CD8-positive, alpha-beta memory T cell (primary cell): ENCODE measurements at places on chromosomes 11 and 22.
A peak's percentile ranks its signal among the peaks of the same experiment; 100 is the strongest.

- no peak for DNase-seq
- peaks cover 48% of the 10 kb centered on the region for H3K4me1 ChIP-seq
- H3K4me3 ChIP-seq: peak overlapping the region; percentile 64
- no peaks in the 10 kb centered on the region for H3K36me3 ChIP-seq
- H3K27me3 ChIP-seq: no peaks in the 10 kb centered on the region
Observed at GRCh38 chr11:6390718-6391469, 620 bp downstream of the SMPD1 start.

DNA sequence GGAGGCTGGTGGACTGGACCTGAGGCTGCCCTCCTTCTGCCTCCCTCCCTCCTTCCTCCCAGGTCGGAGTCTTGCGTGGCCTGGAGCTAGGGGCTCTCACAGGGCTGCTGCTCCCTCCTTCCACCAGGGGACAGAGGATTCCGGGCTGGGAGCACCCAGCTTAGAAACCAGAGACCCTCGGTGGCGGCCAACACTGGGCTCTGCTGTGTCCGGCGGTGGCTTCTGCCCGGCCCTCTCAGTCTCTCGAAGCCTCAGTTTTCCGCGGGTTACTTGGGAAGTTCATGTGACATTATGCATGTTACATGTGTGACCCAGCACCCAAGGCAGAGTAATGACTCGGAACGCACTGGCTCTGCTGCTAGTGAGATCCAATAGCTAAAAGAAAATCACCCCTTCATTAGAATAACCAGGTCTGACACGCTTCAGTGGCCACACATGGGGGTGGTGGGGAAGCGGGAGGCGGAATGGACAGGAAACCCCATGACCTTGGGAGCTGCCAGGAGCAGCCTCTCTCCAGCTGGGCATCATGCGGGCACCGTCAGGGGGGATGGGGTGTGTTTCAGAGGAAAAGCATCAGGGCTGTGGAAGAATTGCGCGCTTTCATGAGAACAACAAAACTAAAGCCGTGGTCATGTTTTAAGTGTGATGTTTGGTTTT lies 5.9 kb upstream of the MRGPRG start:
- DNase-seq: no peak
- H3K27ac ChIP-seq: no peak overlapping the region
- no peaks in the 10 kb centered on the region for H3K36me3 ChIP-seq
- no peak overlapping the region for H3K4me3 ChIP-seq
- no peaks in the 10 kb centered on the region for H3K4me1 ChIP-seq
- H3K27me3 ChIP-seq: no peaks in the 10 kb centered on the region

- peaks cover 10% of the 10 kb centered on the region for H3K36me3 ChIP-seq
- no peak for DNase-seq
- no peaks in the 10 kb centered on the region for H3K4me1 ChIP-seq
- no peaks in the 10 kb centered on the region for H3K27me3 ChIP-seq
- no peak overlapping the region for H3K27ac ChIP-seq
Observed at GRCh38 chr22:38067761-38068360, 10.7 kb downstream of the PICK1 start.

DNA sequence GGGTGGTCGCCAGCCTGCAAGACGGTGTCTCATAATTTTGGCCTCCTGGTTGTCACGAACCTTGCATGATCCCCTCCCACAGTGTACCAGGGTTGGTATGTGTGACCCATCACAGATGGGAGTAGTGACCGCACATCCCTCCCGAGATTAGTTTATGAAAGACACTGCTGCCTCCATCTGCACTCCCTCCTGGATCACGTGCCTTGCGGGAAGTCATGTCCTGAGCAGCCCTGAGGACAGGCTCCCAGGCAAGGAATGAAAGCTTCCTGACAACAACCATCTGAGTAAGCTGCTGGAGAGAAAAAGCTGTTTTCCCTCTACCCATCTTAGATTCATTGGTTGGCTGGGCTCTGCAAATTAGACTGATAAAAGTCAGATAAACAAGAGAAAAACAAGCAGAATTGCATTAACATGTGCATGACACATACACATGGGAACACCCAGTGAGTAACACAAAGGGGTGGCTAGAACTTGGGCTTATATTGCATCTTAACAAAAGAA lies 14.4 kb upstream of the PAMR1 start:
- no peaks in the 10 kb centered on the region for H3K4me1 ChIP-seq
- no peak for DNase-seq
- H3K4me3 ChIP-seq: no peak overlapping the region
- H3K27me3 ChIP-seq: no peaks in the 10 kb centered on the region

DNA sequence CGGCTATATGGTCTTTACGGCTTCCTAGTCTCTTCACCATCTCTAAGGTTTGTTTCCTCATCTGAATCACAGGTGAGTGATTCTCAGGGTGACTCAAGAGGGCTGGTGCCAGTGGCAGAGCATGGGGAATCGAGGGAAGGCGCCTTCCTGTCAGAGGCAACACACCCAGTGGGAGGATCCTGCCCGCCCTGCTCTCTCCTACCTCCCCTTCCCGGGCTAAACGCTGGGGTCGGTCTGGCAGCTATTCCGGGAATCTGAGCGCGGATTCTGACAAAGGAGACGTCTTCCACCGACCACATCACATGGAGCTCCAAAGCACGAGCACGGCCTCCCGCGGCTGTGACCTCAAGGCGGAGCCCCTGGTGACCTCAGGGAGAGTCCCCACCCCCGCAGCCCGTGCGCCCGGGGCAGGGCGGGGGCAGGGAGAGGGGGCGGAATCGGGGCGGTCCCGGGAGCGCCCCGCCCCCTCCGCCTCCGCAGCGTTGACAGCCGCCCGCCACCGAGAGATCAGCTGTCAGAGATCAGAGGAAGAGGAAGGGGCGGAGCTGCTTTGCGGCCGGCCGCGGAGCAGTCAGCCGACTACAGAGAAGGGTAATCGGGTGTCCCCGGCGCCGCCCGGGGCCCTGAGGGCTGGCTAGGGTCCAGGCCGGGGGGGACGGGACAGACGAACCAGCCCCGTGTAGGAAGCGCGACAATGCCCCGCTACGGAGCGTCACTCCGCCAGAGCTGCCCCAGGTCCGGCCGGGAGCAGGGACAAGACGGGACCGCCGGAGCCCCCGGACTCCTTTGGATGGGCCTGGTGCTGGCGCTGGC lies at the start of gene SMPD1:
Gene SMPD1, plus strand, starts transcription at position 570 of the 813 bp plus-strand sequence. Its CDS starts 125 bp downstream, at position 695.
- DNase-seq: peak; percentile 93
- peak within 1 kb of the TSS; percentile 64 for H3K4me3 ChIP-seq
- H3K27ac ChIP-seq: peak within 1 kb of the TSS; percentile 71
- peaks cover 48% of the 10 kb centered on the region for H3K4me1 ChIP-seq

DNA sequence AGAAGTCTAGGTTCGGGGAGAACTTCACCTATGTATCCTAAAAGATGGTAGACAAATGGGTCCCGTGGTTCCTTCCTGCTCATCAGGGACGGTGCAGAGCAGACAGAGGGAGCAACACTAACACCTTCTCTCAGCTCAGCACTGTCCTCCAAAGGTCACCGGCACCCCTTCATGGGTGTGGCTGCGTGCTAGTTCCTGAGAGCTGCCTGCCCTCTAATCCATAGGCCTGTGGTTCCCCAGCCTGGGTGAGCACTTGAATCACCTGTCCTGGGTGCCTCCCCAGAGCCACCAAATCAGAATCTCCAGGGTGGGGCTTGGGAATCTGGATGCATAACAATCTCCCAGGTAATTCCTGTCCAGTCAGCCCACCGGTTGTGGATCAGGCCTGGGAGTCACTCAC lies 113.9 kb upstream of the TMEM45B start:
- H3K36me3 ChIP-seq: no peaks in the 10 kb centered on the region
- H3K4me1 ChIP-seq: no peaks in the 10 kb centered on the region
- no peak overlapping the region for H3K4me3 ChIP-seq
- no peak overlapping the region for H3K27ac ChIP-seq
- H3K27me3 ChIP-seq: no peaks in the 10 kb centered on the region

- H3K36me3 ChIP-seq: no peaks in the 10 kb centered on the region
- no peak overlapping the region for H3K27ac ChIP-seq
- peaks cover 3% of the 10 kb centered on the region for H3K27me3 ChIP-seq
- H3K4me3 ChIP-seq: no peak overlapping the region
Observed at GRCh38 chr11:19075636-19076035, 15.1 kb upstream of the MRGPRX2 start.

DNA sequence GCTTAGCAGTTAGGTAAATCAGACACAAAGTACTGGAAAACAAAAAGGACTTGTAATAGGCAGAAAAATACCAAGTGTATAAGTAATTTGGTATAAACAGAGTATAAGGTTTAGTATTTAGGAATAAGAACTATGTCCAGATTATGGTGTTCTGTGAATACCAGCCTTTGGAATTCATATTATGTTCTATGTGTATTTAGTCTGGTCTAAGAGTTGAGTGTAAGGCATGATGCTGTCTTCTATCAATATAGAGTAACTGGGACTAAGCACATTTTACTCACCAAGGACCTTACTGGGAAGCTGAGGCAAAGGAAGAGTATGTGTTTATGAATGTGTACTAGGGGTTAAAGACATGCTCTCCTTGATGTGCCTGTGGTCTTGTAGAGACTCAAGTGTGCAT lies 9.5 kb downstream of the SDHD start:
- no peak overlapping the region for H3K4me3 ChIP-seq
- no peaks in the 10 kb centered on the region for H3K4me1 ChIP-seq
- no peak for DNase-seq
- peaks cover 17% of the 10 kb centered on the region for H3K36me3 ChIP-seq

GRCh38 chr11:38498721-38499120 lies 1900.7 kb upstream of the RAG2 start:
- no peaks in the 10 kb centered on the region for H3K36me3 ChIP-seq
- H3K4me1 ChIP-seq: no peaks in the 10 kb centered on the region
- no peak overlapping the region for H3K27ac ChIP-seq
- DNase-seq: no peak
- H3K4me3 ChIP-seq: no peak overlapping the region
- H3K27me3 ChIP-seq: no peaks in the 10 kb centered on the region

GRCh38 chr11:35765211-35765610 lies 102.6 kb downstream of the TRIM44 start:
- no peak overlapping the region for H3K27ac ChIP-seq
- no peaks in the 10 kb centered on the region for H3K36me3 ChIP-seq
- H3K4me3 ChIP-seq: no peak overlapping the region
- no peaks in the 10 kb centered on the region for H3K27me3 ChIP-seq
- no peaks in the 10 kb centered on the region for H3K4me1 ChIP-seq
- DNase-seq: no peak

GRCh38 chr11:16326679-16327297 lies 29.6 kb downstream of the SOX6 start:
- H3K36me3 ChIP-seq: no peaks in the 10 kb centered on the region
- H3K4me3 ChIP-seq: no peak overlapping the region
- H3K4me1 ChIP-seq: no peaks in the 10 kb centered on the region
- no peaks in the 10 kb centered on the region for H3K27me3 ChIP-seq

DNA sequence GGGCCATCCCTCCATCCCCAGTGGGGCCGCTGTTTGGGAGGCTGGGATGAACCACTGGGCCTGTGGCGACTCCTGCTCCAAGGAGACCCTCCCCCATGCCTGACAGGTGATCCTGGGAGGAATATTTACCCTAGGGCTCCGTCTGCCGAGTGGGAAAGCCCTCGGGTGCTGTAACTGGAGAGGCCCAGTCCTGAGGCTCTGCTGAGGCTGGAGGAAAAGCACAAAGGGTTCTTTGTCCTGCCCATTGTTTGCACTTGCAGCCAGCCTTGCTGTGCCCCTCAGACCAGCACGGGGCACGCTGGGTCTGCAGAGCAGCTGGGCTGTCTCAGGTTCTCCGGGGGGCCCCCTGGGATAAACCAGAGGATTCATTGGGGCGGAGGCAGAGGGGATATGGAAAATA lies 321.1 kb downstream of the MN1 start:
- no peak for DNase-seq

- H3K27me3 ChIP-seq: no peaks in the 10 kb centered on the region
- H3K36me3 ChIP-seq: no peaks in the 10 kb centered on the region
- DNase-seq: peak; percentile 33
Observed at GRCh38 chr22:37169947-37170688, 17.9 kb downstream of the C1QTNF6 start.

GRCh38 chr11:119262668-119263351 lies 54.1 kb downstream of the MCAM start:
- no peak overlapping the region for H3K27ac ChIP-seq
- no peaks in the 10 kb centered on the region for H3K27me3 ChIP-seq
- H3K4me1 ChIP-seq: peaks cover 84% of the 10 kb centered on the region
- peak overlapping the region; percentile 17 for H3K4me3 ChIP-seq
- no peaks in the 10 kb centered on the region for H3K36me3 ChIP-seq
- no peak for DNase-seq

DNA sequence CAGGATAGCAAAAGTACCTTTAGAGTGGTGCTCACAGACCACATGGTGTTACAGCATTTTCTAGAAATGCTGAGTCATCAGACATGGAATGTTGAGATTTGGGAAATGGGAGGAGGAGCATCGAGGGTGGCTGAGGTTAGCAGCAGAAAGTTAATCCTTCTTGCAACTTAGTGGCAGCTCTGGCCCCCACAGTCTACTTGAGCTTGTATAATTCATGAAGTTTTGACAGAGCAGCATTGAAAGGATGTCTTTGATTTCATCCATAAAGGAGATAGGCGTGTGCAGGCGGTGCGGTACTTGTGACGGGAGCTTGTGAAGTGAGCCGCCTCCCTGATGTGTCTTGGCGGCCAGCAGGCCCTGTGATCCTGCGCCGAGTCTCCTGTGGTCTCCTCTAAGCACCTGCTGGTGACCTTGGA lies 330.5 kb downstream of the TBC1D22A start:
- DNase-seq: no peak
- peaks cover 5% of the 10 kb centered on the region for H3K4me1 ChIP-seq
- no peak overlapping the region for H3K4me3 ChIP-seq
- H3K27ac ChIP-seq: no peak overlapping the region

- peak overlapping the region; percentile 6 for H3K4me3 ChIP-seq
- no peaks in the 10 kb centered on the region for H3K27me3 ChIP-seq
- peaks cover 34% of the 10 kb centered on the region for H3K4me1 ChIP-seq
- DNase-seq: peak; percentile 87
Observed at GRCh38 chr22:36435516-36436415, 45.7 kb downstream of the TXN2 start.

DNA sequence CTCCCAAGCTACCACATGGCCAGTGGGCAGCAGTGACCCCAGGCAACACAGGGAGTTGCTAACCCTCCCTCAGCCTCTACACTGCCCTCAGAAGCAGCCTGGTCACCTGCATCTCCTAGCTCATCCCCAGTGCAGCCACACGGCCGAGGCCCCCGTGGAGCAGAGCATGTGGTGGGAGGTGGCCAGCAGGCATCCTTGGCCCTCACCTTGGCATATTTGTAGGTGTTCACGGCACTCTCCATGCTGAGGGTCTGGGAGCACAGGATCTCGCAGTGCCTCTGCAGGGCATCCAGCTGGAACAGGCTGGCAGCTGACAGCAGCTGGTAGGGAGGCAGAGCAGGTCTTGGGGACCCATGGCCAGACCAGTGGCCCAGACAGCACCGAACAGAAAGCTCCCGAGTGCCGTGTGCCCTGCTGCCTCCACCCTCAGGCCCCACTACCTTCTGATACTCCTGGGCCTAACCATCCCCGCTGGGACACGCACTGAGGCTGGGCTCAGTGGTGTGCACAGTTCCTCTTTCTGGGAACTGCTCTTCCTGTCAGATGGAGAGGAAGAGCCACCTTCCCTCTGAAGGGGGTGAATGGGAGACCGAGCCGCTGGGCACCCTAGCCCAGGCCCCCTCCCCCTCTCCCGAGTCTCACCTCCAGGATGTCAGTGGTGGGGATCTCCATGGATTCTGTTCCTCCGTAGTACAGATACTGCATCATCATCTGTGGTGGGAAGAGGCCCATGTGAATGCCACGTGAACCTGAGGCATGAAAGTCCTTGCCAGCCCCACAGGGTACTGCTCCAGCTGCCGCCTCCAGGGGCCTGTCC lies 48.8 kb downstream of the NAT10 start:
- H3K4me3 ChIP-seq: no peak overlapping the region
- no peak for DNase-seq
- no peaks in the 10 kb centered on the region for H3K4me1 ChIP-seq
- H3K27me3 ChIP-seq: no peaks in the 10 kb centered on the region
